ENCODE measurements at places on chromosomes 2 and 18.

DNA sequence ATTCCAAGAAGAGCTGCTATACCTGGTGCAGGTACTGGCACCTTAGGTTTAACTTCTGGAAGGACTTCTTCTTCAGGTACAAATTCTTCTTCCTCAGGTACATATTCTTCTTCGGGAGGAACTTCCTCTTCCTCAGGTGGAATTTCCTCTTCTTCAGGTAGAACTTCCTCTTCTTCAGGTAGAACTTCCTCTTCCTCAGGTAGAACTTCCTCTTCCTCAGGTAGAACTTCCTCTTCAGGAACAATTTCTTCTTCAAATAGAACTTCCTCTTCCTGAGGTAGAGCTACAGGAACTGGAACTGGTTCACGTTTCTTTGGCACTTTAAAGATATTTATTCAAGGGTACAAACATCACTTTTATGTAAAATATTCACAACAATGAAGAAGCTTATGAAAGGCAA, 129.6 kb downstream of the TTN start:
- DNase-seq = no peak

- DNase-seq = no peak
Measured at GRCh38 chr2:50309503-50309902, 722.4 kb downstream of the NRXN1 start.

DNA sequence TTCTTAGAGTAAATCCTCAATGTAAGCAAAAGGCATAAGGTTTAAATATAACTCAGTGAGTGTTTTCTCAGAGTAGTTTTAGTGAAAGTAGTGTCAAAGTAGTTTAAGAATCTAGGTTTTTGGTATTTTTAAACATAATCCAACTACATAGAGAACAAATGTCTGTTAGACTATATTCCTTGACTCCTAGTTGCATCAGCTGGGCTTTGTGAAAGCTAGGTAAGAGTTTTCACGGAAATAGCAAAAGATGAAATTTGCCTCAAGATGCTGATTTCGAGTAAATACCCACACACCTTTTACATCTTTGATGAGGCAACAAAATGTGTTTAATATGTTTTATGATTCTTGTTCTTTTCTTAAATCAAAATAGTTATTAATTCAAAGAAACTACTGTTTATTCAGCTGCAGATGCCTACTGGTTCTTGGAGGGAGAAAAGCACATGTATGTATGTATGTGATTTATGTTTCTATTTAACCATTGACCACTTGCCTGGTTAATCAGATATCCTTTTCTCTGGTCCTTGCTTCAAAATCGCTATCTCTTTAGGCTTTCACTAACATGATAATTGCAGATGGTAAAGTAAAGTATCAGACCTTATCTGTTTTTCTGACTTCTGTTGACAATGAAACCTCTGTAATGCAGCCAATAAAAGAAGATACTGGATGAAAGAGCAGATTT, 117.4 kb upstream of the NOSTRIN start:
- no peak for DNase-seq

GRCh38 chr2:161123531-161124030, 36.6 kb upstream of the TANK start:
- DNase-seq = no peak

DNA sequence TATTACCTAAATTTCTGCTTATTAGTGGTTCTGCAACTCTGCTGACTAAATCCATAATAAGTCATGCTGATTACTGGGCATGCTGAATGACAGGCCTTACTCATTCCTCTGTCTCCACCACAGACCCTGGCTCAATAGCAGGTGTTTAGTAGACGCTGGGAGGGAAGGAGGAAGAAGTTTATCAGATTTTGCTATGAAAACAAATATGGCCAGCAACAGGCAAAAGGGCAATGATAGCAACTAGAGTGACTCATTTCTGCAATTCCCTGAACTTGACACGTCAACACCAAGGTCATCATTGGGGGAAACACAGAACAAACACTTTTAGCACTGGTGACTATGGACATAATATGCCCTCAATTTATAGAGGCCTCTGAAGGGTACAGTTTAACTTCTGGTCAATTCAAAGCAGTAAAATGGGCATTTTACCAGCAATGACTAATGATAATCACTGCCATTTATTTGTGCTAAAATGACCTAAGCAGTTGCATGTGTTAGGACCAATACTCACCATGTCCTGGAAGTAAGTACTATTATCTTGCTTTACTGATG, 35.2 kb downstream of the TMEM163 start:
- DNase-seq = no peak

DNA sequence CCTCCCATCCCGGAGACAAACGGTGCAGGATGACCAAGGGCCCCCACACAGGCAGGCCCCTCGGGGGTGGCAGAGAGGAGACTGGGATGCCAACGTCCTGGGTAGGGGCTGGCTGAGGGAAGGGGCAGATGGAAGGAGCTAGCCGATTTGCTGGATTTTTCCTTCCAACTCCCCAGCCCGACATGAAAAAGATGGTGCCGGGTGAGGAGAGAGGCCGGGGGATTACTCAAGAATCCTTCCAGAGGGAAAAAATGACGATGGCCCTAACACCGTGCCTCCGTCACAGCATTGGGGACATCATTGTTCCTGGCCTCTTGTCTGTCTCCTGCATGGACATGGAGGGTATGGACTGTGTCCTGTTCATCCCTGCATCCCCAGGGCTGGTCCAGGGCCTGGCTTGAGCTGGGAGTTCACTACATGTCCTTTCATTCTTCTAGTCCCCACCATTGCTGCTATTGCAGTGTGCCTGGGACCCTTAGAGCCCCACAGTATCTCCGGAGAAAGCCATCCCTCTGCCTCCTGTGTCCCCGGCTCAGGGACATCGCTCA, 217.7 kb downstream of the TNS1 start:
- no peak for DNase-seq

- DNase-seq = no peak
Measured at GRCh38 chr18:7164323-7165004, 46.9 kb upstream of the LAMA1 start.

GRCh38 chr18:48938827-48939204, 11.9 kb downstream of the SMAD7 start:
- DNase-seq = no peak

DNA sequence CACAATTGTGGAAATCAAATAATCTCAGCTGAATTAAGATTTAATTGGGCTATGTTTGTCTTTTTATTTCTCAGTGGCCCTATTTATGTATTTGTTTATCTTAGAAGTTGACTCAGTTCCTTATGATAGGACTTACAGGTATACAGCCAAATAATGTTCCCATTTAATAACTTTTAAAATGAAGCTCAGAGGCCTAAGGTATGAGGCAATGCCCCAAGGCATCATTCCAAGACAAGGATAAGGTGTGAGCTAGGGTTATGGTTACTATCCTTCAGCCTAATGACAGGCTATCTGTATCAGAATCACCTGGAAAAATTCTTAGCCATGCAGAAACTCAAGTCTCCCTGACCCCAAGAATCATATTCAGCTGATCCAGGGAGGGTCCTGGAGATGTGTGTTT, 7.4 kb upstream of the NRBP1 start:
- no peak for DNase-seq

GRCh38 chr2:198973181-198973580, 484.6 kb downstream of the SATB2 start:
- no peak for DNase-seq

DNA sequence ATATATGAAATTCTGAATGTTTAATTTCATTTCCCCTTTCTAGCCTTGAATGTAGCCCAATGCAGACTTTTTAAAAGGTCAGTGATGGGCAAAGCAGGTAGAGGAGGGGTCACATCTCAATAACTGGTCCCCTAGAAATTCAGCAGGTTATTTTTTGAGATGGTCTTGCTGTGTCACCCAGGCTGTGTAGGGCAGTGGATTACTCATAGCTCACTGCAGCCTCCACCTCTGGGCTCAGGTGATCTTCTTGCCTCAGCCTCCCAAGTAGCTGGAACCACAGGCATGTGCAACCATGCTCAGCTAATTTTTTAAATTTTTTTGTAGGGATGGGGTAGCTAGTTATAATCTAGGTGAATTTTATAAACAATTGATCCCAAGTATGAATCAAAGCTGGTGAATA, 8.8 kb downstream of the IAH1 start:
- no peak for DNase-seq

DNA sequence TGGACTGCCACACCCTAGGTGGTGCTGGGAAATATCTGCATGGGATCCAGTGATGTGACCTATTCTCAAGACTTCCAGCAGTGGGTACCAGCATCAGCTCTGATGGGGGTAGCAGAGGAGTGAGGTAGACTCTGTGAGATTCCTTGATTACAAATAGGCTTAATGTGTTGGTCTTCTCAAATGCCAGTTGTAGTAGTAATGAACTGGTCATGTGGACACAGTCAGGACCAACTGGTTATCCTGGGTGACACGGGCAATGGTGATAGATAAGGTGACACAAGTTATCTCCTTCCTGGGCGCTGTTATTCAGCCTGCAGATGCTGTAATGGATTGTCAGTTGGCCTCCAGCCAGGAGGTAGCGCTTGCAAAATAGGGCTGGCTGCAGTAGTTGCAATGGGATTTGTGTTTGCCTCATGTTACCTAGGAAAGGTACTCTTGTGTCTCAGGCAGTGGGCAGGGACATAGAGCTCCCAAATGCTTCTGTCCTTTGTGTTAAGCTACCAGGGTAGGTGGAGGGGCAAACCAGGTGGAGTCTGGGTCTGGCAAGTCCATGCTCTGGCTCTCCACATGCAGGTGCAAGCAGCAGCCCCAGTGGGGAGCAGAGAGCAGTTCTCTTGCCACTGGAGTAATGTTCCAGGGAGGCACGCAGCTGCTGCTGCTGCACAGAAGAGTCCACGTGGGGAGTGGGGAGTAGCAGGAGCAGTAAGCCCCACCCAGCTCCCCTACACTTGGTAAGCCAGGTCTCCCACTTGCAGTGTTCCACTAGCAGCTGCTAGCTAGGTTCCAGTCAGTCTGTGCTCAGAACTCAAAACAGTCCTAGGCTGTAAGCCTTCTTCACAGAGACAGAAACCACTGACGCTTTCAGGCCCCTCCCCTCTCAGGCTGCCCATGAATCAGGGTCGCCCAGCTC, 505.4 kb upstream of the DDX18 start:
- DNase-seq = no peak

GRCh38 chr2:69291004-69291650, 95.9 kb downstream of the GFPT1 start:
- DNase-seq = no peak

DNA sequence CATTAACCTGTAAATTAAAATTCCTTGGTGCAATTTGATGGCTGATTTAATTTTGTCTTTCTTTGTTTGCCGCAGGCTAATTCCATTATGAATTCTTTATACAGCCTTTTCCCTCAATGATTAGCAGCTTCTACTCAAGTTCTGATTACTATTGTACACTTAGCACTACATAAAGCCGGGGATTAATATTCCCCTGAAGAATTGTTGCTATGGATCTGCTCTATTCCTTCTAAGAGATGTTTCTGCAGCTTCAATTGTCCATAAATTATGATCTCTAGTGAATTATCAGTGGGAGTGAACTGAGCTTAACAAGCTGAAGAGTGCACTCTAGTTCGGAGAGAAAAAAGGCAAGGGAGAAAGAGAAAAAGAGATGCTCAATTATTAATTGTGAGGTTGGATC, 433.7 kb upstream of the SPRED2 start:
- no peak for DNase-seq

GRCh38 chr2:189818249-189819038, 34.2 kb downstream of the PMS1 start:
- no peak for DNase-seq

DNA sequence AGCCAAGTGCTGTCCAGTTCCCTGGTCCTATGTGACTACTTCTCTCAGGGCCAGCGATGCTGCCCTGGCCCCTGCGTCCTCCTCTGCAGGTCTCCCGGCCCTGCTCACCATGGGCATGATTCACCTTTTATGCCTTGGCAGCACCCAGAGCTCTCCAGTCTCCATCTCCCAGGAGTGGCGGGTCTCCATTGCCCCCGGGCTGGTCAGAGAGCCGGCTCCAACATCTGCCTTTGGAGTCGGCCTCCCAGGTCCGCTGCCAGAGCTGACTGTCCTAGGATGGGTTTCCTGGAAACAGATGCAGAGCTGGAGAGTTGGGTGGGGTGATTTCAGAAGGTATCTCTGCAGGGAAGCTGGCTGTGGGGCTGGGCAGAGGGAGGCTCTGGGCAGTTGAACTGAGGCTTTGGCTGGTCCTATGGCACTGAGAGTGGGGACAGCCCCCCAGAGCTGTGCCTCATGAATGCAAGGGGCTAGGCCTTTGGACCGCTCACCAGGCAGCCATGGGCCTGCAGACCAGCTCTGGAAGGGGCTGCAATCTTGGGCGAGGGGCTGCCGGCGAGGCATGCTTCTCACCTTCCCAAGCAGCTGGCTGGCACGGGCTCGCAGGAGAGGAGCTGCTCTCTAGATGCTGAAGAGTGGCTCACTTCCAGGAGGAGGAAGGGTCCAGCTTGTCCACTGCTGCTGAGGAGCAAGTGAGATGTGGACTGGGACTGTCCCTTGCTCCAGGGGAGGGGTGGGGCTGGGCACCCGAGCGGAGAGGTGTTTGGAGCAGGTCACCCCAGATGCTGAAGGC, 59.8 kb upstream of the HS6ST1 start:
- DNase-seq = no peak

DNA sequence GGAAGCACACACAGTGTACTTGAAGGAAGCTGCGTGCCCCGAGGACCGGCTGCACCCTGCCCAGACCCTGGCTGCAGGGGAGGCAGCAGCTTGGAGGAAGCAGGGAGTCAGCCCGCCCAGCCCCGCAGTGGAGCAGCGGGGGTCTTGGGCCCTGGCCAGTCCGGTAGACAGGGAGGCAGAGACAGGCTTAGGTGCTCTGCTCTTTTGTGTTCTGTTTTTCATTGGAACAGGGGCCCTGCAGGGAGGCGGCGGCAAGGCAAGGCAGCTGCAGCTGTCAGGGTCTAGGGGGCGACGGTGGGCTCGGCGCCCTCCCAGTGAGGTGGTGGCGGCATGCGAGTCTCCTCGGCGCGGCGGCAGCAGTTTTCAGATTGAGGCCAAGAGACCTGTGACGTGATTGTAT, 53.3 kb upstream of the TFCP2L1 start:
- no peak for DNase-seq

- DNase-seq = no peak
Measured at GRCh38 chr2:239323447-239323846, 77.4 kb downstream of the HDAC4 start.

DNA sequence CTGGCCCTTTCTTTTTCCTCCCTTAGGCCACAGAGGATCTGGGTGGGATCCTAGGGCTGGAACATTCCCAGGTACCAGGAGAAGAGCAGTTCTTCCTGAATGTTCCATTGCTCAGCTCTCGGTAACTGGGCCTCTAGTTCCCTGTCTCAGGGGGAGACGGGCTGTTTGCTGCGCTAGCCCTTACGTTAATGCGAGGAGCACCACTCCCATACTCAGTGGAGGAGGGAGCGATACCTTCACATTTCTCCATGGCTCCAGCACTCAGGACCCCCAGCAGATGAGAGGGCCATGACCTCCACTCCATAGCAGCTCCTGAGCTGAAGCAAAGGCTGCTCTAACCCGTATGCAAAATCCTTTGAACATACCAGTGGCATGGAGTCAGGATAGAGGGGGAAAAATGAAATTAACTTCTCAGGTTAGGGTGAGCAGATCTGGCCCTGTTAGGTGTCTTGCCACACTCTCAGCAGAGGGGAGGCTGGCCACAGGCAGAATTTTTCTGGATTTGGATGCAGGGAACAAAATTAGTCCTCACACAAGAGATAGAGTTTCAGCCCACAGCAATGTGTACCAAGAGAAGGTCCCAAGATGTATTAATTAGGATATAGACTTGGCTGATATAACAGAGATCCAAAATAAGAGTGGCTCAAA, 206.7 kb downstream of the ZFP36L2 start:
- no peak for DNase-seq
